ENCODE measurements at places on chromosomes 1 and 21.

- no peak for DNase-seq
These were observed 32.3 kb downstream of the PTPRC start for GRCh38 chr1:198671136-198671535.

GRCh38 chr1:215566556-215567490 lies at the start of gene KCTD3:
Gene KCTD3 (plus strand): TSS chr1:215567304. CDS start chr1:215567686, 382 bp downstream.
- peak; percentile 78 for DNase-seq

GRCh38 chr1:224506141-224506814 lies 71.7 kb upstream of the WDR26 start:
- peak; percentile 61 for DNase-seq

DNA sequence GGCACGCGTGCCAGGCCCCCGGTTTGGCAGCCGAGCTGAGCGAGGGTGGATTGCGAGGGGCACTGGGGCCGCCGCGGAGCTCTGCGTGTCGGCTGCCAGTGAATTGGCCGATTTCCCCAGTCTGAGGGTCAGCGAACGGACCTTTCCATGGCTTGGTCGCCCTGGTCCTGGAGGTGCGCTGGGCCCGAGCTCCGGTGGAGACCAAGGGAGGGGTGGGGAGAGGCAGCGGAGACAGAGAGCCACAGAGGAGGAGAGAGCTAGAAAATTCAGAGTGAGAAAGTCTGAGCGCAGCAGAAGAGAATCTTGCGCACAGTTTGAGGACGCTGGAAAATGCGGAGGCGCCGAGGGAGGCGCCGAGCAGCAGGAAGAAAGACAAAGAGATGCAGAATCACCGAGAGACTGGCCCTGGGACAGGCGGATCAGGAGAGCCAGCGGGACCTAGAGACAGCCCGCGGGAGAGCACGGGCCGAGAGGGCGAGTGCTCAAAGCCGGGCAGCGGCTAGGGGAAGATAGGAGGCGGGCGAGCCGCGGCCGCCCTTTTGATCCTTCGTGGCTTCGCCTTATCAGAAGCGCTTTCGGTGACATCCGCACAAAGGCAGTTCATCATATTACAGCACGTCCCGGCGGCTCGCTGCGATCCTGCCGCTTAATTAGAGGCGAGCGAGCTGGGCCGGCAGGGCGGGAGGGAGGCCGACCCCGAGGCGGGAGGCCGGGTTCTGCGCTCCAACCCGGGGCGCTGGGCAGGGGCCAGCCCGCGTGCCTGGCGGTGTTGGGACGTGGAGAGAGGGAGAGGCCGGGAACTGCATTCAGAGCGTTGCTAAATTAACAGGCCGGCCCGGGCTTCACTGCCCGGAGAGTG lies 12.7 kb downstream of the PAX7 start:
- no peak for DNase-seq

DNA sequence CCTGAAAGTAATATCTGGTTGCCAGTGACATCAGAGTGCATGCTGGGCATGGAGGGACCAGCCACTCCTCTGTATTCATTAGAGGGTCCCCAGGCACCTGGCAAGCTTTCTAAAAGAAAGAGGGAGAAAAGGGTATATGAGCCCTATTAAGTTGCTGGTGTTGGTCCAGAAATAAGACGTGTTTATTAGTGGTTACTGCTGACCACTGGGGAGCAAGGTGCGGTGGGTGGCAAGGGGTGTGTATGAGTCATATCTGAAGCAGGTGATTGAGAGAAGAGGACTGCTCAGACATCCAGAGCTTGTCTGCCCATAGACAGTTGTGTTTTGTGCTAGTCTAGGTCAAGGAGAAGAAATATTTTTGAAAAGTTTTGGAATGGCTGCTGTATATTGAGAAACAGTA lies 298.1 kb downstream of the TM2D1 start:
- DNase-seq = no peak

DNA sequence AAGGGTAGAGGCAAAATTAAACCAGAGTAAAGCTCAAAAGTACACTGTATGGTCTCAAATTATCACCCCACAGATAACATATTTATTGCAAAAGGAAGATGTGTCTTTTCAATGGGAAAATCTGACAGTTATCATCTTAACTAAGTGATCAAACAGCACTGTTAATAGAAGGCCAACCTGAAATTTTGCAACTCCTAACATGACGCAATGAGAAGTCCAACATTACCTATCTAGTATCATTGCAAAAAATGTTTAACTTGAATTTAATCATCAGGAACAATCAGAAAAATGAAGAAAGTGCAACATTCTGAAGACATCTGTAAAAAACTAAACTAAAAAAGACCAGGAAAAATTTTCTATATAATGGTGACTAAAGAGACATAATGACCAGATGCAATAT lies 156.7 kb upstream of the POGK start:
- no peak for DNase-seq

GRCh38 chr1:107897438-107898345 lies 67.3 kb downstream of the VAV3 start:
- DNase-seq = no peak

- DNase-seq = no peak
These were observed 876 bp downstream of the MOB3C start for GRCh38 chr1:46615735-46616134.

GRCh38 chr21:34857122-34857713 lies 188.4 kb downstream of the CLIC6 start:
- no peak for DNase-seq

DNA sequence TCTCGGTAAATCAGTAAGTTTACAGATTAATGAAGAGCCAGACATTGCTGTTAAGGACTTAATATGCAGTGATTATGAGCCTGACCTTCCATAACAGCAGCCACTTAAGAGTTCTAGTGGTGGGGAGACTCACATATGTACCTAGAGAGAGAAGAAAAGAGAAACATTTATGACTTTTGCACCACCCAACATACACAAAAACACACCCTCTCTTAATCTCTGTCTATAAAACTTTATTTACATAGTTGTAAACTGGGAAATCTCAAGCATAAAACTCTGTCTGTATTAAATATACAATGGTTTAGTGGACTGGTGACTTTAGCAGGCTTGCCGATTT lies 347.4 kb upstream of the ADGRL2 start:
- DNase-seq = no peak

DNA sequence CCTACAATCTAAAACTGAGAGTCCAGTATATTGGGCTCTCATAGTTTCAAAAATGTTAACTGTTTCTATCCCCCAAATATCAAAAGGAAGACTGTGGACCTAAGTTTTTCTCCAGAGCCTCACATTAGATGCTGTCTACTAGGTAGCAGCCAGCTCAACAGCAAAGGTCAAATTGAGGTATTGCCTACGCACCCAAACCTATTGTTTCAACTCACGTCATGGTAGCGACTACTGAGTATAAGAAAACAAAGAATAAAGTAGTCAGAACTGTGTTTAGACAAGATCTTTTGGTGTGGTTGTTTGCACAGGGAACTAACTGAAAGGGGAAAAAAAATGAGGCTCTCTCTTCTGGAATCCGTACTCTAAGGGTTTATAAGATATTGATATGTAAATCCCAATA lies 173.2 kb downstream of the LBR start:
- no peak for DNase-seq

DNA sequence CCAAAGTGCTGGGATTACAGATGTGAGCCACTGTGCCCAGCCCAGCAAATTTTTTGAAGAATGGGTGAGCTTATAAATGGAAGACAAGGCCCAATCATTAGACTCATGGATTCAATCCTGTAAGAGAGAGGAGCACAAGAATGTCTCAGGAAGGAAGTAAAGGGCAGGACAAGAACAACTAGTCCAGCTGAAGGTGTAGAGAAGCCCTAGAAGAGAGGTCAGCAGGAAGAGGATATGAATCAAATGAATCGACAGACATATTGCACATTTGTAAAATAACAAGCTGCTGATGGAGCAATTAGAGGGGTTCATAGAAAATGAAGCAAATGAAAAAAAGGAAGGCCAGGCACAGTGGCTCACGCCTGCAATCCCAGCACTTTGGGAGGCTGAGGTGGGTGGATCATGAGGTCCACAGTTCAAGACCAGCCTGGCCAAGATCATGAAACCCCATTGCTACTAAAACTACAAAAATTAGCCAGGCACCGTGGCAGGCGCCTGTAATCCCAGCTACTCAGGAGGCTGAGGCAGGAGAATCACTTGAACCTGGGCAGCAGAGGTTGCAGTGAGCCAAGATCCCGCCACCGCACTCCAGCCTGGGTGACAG lies 74.9 kb downstream of the MIS18A start:
- no peak for DNase-seq

DNA sequence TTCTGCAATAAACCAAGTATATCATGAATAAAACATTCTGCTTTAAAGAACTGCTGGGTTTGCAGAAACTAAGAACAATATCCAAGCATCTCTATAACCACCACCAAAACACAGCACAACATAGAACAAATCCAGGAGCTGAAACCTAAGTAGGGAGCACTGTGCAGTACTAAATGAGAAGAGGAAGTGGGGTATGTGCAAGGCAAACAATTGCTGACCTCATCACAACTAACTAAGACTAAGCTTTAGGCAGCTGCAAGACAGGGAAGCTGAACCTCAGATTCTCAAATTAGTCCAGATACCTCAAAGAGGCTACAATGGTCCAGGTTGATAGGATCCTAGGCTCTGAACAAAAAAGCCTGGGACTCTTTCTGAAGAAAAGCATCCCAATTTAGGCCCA lies 172.6 kb downstream of the SLC44A5 start:
- no peak for DNase-seq

- peak; percentile 33 for DNase-seq
These were observed 219.5 kb downstream of the HLX start for GRCh38 chr1:221098471-221099405.

- no peak for DNase-seq
These were observed 7.1 kb upstream of the ATP13A2 start for GRCh38 chr1:17018849-17019248.

- peak; percentile 45 for DNase-seq
These were observed 416.3 kb upstream of the USP24 start for GRCh38 chr1:55631509-55631908.

- DNase-seq = no peak
These were observed 80.8 kb upstream of the HNRNPU start for GRCh38 chr1:244945109-244945671.

- no peak for DNase-seq
These were observed 92.0 kb downstream of the SELENOF start for GRCh38 chr1:86821956-86822355.

DNA sequence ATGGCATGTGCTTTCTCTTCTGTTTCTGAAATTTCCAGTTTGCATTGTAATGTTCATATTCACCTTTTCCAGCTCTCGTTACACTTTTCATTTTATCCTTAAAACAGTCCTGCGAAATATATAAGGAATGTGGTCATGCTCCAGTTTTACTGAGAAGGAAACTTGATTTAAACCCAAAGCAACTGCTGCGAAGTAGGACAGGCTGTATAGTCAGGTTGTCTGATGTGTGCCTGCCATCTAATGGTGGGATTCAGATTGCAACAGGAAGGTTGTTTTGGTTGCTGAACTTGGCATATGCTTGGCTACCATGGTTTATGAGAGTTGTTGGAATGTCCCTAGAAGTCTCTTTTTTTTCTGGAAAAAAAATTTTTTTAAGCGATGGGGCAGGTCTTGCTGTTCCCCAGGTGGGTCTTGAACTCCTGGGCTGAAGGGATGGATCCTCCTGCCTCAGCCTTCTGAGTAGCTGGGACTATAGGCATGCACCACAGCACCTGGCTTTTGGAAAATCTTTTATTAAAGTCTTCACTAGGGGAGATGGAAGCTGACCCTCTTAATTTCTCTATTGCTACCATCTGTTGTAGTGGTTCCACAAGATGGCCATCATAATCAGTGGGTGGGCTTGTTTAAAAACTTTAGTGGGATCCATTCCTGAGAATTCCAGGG lies 86.9 kb downstream of the UCK2 start:
- DNase-seq = peak; percentile 85

DNA sequence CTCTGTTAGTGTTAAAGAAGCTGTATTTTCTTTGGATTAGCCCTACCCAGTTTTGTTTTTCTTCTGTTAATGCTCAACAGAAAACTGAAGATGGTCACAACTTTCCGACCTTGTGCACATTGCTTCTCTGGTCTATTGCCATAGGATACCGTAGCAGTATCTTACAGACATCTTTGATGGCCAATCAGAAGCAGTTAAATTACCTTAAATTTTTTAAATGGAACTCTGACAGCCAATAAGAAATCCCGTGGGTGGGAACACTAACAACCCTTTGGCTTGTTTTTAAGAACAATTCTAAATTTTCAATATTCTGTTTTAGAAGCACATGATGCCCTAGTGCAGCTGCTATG lies 17.2 kb downstream of the NFYC start:
- DNase-seq = peak; percentile 87

GRCh38 chr1:236468625-236469024 lies 55.2 kb upstream of the LGALS8 start:
- no peak for DNase-seq

GRCh38 chr1:211606332-211606913 lies 27.5 kb upstream of the SLC30A1 start:
- DNase-seq = no peak

GRCh38 chr21:27094184-27094948 lies 127.5 kb upstream of the ADAMTS5 start:
- DNase-seq = peak; percentile 61

GRCh38 chr1:239868058-239868832 lies 223.4 kb upstream of the FMN2 start:
- no peak for DNase-seq

GRCh38 chr1:70382682-70383081 lies 28.2 kb upstream of the ANKRD13C start:
- no peak for DNase-seq

GRCh38 chr1:58592522-58593134 lies 15.6 kb upstream of the TACSTD2 start:
- peak; percentile 94 for DNase-seq

DNA sequence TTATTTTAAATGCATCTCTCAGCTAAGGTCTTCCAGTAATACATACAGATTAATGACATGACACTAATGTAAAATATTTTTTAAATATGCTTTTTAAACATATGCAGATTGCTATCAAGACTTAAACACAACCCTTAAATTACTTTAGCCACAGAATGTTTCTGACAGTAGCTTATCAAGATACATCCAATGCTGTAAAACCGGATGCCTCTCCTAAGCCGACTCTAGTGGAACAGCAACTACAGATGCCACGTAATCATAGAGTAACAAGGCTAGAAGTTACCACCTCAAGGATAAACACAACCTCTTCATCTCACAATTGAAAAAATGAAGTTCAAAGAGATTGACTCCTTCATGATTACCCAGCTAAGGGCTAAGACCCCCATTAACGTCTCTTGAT lies 68.4 kb downstream of the ZZZ3 start:
- no peak for DNase-seq

GRCh38 chr1:241459186-241459802 lies 60.3 kb downstream of the FH start:
- no peak for DNase-seq

- no peak for DNase-seq
These were observed 55.4 kb upstream of the LRP8 start for GRCh38 chr1:53383136-53383870.

All from AG10803 (cell line).